ENCODE measurements at places on chromosomes 13 and 19.

DNA sequence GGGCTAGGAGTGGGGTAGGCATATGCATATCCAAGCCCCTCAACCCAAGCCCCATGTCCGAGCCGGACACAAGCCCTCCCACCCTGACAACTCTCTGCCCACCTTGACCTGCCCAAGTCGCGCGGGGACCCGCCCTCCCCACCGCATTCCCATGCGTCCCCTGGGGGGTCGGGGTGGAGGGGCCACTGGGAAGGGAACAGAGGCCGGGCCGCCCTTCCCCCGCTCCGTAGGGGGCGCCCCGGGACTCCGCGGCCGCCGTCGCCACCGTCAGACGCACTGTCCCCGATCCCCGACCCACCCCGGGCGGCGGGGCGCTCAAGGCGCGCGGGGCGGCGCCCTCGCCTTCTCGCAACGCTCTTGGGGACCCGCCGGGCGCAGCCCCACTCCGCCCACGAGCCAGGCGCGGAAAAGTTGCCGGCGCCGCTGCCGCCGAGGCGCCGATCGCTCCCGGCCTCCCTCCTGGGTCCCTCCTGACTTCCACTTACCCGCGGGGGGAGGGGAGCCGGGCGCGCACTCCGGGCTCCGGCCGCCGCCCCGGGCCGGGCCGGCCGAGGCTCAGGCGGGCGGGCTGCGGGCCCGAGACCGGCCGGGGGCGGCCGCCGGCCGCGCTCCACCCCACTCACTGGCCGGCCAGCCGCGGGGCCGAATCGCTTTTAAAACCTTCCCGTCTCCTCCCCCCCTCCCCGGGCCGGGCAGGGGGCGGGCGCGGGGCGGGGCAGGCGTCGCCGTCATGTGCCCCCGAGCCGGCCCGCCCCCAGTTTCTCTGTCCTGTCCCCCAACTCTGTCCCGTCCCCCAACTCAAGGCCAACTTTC lies 34.4 kb upstream of the NANOS3 start:
- DNase-seq = peak; percentile 92

DNA sequence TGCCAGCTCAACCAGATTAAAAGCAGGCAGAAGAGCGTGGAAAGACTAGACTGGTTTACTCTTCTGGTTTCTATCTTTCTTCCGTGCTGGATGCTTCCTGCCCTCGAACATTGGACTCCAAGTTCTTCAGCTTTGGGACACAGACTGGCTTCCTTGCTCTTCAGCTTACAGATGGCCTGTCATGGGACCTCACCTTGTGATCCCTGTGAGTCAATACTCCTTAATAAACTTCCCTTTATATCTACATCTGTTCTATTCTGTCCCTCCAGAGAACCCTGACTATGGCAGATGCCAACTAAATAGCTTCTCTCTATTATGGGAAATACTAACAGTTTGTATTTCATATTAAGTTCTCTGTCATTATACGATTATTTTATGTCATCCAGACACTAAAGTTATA lies 609.1 kb downstream of the LMO7 start:
- DNase-seq = no peak

- no peak for DNase-seq
These were observed 3.5 kb downstream of the HS6ST3 start for GRCh38 chr13:96093296-96094006.

- DNase-seq = peak; percentile 46
These were observed 49.8 kb downstream of the KATNAL1 start for GRCh38 chr13:30257468-30258099.

DNA sequence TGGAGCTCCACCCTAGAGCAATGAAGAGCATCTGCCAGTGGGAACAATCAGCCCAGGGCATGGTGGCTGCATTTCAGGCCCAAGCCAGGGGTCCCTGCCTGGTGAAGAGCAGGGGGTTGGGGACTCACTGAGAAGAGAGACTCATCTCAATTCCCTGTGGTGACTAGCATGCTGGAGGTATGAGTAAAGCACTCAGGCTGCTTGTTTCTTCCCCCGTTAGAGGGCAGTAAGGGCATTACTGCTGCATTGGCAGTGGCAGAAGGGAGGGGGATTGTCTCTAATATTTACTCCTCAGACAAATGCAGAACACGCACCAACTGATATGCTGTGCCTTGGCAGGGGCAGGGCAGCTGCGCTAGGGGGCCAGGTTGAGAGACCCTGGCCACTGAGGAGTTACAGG lies 329.1 kb downstream of the SLITRK5 start:
- peak; percentile 3 for DNase-seq
